ENCODE measurements at places on chromosomes 5 and 9.

DNA sequence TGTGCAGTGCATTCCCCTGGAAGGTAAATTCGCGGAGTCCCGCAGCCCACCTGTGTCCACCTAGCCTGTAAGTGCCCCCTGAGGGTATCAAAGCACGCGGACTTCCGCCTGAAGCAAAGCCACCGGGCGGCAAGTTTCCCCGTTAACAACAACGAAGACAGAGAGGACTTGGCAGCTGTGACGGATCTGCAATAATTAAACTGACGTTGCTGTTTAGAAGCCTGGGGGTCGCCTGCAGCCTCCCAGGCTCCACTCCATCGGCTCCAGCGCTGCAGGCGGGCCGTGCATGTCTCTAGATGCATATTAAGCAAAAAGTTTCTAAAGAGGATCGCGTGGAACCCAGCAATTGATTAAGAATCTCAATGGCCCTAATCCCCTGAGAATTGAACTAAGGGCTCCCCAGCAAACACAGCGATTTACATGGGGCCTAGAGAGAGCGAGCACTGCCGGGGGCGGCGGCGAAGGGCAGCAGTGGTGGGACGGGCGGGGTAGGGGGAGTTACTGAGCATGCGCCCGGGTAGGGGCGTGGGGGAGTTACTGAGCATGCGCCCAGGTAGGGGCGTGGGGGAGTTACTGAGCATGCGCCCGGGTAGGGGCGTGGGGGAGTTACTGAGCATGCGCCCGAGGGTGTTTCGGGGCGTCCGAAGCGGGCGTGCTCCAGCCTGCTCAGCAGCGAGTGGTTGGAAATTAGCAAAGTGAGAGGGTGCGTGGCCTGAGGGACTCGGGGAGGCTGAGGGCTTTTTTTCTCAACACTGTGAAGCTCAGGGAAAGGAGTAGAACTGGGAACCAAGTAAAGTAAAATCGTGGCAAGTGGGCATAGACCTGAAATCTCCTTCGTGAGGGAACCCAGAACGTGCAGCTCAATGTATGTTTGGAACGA is 255.2 kb downstream of the DOCK8 start:
- DNase-seq: peak; percentile 94

DNA sequence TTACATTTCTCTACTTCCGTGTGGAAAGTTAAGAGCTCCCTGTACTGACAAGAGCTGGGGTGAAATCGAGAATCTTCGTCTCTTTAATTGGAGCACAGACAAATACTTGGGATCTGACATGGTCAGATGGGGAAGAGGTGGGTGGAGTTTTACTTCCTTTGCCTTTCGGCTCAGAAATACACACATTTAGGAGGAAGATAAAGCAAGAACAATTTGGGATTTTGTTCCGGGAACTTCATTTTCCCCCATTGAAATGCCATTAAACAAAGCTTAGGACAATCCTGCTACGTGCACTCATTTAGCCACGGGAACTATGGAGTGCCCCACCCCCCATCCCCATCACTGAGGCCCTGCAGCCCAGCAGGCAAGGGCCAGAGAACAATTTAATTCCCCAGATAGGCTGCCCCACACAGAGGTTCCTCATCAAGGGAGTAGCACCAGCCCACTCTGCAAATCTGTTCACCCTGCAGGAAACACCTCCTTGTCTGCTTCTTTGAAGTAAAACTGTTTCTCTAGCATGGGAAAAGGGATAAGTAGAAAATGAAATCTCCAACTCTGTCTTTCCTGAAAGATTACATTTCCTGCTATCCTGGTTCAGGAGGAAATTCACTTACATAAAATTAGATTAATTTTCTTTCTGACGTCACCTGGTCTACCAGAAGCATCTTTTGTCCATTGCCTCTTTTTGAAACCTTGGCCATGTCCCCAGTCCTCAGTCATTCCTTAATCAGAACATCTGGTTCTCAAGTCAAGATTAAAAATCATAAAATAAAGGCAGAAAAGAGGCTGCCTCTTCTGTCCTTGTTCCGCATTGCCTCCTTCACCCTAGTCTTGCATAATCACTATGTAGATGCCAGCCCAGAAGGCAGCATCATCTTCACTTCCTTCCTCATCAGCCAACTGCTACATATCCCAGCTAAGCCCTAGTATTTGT is 206.4 kb downstream of the ENC1 start:
- DNase-seq: no peak

GRCh38 chr5:170228762-170229435 is 3.9 kb upstream of the C5orf58 start:
- DNase-seq: no peak

GRCh38 chr5:72658761-72659540 is 151.7 kb upstream of the ZNF366 start:
- no peak for DNase-seq

DNA sequence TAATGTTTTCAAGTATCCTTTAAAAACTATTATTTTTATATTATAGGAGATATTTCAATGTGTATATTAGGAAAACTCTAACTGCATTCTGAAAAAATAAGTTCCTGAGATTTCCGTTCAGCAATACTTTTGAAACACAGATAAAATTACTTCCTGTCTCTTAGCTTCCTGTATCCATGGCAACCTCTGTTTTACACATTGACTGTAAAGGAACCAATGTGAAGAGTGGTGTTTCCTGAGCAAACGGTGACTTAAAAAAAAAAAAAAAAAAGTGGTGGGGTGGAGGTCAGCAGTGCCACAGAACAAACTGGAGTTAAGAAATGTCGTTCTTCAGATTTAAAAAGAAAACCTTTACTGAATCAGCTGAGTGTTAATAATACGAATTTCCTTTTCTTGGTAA is at the start of gene LRRC70:
Gene LRRC70 (plus strand): TSS at position 280 of the 400 bp plus-strand sequence. CDS start 620 bp downstream, outside the sequence.
- DNase-seq: peak; percentile 20

DNA sequence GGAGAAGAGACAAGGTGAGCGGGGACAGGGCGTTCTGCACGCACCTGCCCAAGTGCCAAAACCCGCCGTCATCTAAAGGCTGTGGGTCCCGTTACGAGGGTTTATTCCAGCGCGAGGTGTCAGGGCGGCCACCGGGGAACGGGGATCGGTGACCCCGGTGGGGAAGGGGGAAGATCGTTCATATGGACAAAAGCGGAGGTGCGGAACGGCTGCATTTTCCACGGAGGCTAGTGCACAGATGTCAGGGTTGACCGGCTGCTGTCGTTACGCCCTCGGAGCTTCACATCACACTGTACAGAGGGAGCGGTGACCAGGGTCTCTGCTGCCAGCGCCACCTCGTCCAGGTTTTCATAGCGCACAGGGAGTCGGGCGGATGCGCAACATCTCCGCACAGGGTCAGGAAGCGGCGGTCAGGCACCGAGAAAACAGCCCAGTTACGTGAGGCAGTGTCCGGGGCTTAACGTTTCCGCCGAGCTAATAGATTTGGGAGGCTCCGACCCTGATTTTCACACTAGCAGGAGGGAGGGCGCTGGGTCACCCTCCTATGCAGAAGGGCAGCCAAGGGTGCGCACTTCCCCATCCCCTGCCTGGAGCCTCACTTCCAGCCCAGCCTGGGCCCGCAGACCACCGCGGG is 13.5 kb downstream of the BTNL9 start:
- no peak for DNase-seq

DNA sequence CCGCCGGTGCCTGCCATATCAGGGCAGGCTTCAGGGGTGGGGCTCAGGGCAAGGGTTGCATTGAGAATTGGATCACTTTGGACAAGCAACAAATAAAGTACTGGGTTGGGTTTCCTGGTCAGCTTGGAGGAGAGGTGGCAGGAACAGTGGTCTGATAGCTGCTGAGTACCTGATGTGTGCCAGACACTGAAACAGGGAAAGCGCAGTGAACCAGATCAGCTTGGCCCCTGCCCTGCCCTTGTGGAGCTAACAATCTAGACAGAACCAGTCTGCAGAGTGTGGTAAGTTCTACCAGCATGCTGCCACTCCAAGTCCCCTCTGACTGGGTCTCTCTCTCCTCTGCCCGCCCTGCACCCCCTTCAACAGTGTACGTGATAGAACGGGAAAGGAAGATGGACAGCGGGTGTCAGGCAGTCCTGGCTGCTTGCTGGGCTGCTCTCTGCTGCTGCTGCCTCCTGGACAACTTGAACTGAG is 53.4 kb downstream of the CYSTM1 start:
- DNase-seq: no peak

- DNase-seq: no peak
These were observed 103.2 kb downstream of the NR2F1-AS1 start for GRCh38 chr5:93477816-93478215.

DNA sequence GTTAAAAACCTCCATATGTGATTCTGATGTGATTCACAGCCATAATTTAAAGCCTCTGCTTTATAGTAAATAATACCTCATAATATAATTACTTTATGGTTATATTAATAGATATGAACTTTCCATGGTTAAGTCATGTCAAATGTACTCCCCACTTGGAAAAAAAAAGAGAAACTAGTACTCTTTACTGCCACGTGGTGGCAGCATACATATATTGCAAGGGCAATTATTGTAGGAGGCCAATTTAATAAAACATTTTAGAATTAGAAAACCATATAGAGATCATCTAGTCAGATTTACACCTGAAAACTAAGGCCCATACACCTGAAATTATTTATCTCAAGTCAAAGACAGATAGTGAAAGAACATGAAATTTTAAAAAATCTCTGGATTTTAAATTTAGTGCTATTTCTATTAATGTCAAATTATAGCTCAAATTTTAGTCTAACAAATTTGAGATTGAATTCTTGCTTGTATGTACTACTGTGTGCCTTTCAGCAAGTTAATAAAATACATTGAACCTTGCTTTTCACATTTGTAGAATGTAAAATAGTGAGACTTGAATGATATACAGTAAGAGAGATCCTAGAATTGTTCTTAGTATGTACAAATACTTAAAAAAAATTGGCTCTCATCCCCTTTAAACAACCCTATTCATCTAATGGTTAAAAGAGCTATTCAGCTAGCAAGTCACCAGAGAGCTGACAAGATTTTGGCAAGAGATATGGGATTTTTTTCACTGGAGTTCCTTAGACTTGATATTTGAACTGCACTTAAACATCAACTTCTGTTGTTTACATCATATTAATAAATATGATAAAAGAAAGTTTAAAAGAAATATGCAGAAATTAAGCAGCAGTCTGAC is 603.8 kb downstream of the TLE4 start:
- no peak for DNase-seq

GRCh38 chr5:122099060-122099790 is 21.2 kb upstream of the LOX start:
- DNase-seq: no peak

GRCh38 chr9:98830554-98830953 is 23.1 kb downstream of the GALNT12 start:
- DNase-seq: no peak

GRCh38 chr5:1033606-1034420 is 25.2 kb downstream of the NKD2 start:
- no peak for DNase-seq

DNA sequence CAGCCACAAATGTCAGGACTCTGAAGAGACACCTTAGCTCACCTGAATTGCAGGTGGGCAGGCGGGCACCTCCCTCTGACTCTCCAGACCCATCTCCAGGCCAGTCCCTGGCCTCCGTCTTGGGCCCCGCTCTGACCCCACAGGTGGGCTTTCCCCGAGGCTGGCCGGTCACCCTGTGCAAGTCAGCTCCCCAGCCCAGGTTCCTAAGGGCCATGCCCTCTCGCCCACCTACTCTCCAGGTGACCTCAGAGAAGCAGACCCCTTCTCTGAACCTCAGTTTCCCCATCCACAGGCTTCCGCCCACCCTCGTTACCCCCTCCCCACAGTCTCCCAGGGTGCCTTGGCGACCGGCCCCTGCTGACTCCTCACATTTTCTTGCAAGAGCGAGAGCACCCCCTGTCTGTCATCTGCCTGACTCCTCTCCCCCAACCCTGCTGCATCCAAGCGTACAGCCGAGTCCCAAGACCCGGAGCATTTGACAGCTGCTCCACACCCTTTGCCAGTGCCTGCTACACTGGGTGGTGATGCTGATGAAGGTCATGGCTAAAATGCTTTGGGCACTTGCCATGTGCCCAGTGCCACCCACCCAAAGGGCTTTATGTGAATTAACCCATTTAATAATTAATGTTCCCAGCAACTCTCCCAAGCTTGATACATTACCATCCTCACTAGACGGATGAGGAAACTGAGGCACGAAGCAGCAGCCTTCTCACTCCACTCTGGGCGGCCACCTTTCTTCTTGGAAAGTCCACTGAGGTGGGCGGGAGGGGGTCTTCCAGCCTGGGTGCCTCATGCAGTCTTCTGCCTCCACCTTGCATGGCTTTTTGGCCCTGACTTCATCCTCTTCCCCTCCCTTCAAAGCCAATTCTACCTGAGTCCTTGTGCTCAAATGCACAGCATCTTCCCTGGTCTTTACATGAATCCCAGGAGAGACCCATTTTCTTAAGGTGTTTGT is 51.1 kb upstream of the ORM1 start:
- DNase-seq: no peak

GRCh38 chr5:123359454-123360200 is 63.6 kb downstream of the CEP120 start:
- DNase-seq: no peak

GRCh38 chr5:160937570-160937969 is 85.6 kb upstream of the ATP10B start:
- DNase-seq: no peak

- DNase-seq: no peak
These were observed 237.6 kb downstream of the TLE4 start for GRCh38 chr9:79809316-79809876.

- DNase-seq: no peak
These were observed 1377.5 kb upstream of the DMAC1 start for GRCh38 chr9:9177081-9177480.

DNA sequence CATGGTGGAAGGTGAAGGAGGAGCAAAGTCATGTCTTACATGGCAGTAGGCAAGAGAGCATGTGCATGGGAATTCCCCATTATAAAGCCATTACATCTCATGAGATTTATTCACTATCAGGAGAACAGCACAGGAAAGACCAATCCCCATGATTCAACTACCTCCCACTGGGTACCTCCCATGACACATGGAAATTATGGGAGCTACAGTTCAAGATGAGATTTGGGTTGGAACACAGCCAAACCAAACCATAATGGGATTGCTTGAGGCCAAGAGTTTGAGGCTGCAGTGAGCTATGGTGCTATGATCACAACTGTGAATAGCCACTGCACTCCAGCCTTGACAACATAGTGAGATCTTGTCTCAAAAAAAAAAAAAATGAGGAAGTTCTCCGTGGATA is 581.8 kb downstream of the TAF11L14 start:
- no peak for DNase-seq

DNA sequence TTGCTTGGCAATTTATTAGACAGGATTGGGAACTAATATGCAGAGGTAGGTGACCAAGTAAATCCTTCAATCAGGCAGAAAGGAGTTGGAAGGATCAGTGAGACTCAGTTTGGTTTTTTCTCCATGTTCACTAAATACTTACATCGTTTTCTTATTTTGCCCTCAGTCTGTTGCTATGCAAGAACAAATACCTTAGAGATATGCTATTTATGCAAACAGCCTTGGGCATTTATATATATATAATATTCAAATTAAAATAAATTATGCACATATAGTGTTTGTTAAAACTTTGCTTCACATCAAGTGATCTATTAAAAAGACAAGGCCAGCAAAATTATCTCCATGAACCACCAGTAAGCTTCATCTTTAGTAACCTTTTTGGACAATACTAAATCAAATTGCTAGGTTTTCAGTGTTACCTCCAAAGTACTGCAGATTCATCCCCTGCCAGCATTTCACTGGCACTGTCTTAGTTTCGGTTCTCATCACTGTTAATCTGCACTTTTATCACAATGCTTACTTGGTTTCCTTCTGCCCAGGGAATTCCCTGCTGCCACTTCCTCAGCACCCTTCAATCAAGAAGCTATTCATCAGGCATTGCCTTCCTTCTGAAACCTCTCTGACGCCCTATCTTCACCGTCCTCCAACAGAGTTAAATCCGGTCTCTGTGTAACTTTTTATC is 26.0 kb upstream of the LIFR start:
- no peak for DNase-seq

GRCh38 chr9:134271338-134272301 is 54.6 kb upstream of the RXRA start:
- DNase-seq: no peak

- DNase-seq: no peak
These were observed 110.0 kb downstream of the ISOC1 start for GRCh38 chr5:129204525-129204924.
